Right renal pelvis (tissue), 4 donors: ENCODE measurements at places on chromosomes 2 and 18. TPM values are rescaled to one million over a fixed set of nuclear protein-coding genes. Genes with fewer than 3 reads are reported as not detected.

The SFT2D3 gene
- polyA plus RNA-seq = not detected

GRCh38 chr2:136130511-136130910 lies 12.6 kb upstream of the CXCR4 start:
- no peak for DNase-seq

The LDLRAD4 gene
- polyA plus RNA-seq = 10.5 TPM

The SYT4 gene
- polyA plus RNA-seq = 1.3 TPM

The CCDC148 gene
- 7.8 TPM for polyA plus RNA-seq

DNA sequence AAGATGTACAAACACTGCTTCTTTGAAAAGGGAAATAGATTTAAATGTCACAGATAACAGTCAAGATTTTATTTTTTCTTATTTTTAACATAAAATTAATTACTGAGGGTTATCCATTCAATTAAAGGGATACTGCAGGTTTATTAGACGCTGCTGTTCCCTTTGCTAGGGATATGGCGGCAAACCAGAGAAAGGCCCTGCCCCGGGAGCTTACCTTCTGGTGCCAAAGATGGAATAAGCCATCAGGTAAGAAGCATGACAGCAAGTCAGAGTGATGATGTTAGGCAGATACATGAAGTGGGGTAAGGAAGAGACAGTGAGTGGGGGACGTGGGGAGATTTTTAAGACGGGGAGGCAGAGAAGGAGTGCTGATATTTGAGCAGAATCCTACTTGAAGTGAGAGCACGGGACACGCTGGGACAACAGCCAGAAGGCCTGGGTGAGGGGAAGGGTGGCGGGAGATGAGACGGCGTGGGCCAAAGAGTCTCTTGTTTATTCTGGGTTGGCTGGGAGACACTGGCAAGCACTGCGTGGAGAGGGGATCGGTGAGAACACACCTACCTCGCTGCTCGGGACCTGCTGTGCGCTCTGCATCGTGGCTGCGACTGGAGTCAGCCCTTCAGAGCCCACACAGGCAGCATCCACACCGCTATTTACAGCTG lies 250.5 kb upstream of the TMEM200C start:
- DNase-seq = no peak

GRCh38 chr2:218026244-218026643 lies 23.4 kb upstream of the TNS1 start:
- no peak for DNase-seq

The CD8A gene
- 0.18 TPM for polyA plus RNA-seq
